Activated naive CD8-positive, alpha-beta T cell treated with anti-CD3 and anti-CD28 coated beads, Interleukin-2, amount 50 U/mL, for 24 hours (primary cell): ENCODE measurements at places on chromosomes 13 and 19.

DNA sequence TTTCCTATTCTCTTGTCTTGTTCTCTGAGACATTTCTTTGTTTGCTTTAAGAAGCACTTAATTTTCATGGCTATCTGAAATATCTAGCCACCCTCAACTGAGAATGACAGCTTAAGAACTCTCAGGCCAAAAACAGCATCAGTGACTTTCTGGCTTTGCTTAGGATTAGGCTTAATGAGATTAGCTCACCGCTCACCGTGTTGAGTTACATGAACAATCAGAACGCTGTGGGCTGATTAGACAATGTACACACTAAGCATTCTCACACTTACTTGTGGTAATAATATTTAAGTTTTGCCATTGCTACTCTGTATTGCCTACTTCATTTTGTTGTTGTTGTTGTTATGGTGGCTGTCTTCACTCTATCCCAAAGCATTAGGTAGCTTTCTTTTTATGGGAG, 1283.6 kb downstream of the UQCRFS1 start:
- DNase-seq, result no peak

GRCh38 chr19:52739576-52739975, 4.7 kb upstream of the ZNF611 start:
- DNase-seq, result no peak

DNA sequence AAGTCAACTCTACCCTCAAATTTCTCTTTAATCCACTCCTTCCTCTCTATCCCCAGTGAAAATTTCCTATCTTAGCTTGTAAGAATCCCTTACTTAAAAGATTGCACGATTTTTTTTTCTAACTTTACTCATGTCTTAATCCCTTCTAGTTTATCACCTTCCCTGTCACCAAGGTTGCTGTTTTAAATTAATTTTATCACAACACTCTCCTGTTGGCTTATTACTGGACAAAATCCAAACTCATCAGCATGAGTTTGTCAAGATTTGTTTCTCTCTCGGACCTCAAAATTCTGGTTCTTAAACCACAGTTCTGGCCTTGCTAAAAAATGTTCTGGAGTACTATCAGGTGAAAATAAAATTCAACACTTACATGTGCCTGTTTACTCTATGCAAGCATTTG, 959.1 kb upstream of the SLC10A2 start:
- DNase-seq, result no peak

- DNase-seq, result no peak
Measured at GRCh38 chr13:99847318-99847750, 124.2 kb downstream of the ZIC5 start.

GRCh38 chr13:111903143-111903542, 163.8 kb upstream of the SOX1 start:
- no peak for DNase-seq
